ENCODE measurements at places on chromosomes 12 and 14.

DNA sequence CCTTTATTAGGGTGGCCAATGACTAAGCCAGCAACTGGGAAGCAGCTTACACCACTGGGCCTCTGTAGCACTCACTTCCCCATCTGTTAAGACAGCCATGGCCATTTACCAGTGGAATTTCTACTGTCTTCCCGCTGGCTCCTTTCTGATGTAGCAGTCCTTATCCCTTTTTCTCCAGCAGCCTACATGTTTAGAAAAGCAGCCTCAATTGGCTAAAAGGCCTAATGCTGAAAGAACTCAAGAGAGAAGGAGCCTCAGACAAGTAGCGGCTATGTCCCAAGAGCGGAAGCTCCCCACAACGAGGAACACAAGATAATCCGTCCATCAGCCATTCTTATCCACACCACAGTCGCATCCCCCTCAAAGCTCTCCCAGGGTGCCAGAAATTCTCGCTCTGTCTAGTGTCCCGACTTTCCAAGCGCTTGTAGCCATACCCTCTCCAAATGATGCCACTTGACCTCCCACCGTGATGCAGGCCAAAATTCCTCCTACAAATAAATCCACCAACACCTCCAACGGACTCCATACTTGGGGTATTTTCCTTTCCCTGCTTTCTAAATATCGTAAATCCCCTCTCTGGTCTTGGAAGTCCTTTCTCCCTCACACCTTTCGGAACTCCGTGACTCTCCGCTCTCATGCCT is 624 bp downstream of the M6PR start:
- DNase-seq = no peak

DNA sequence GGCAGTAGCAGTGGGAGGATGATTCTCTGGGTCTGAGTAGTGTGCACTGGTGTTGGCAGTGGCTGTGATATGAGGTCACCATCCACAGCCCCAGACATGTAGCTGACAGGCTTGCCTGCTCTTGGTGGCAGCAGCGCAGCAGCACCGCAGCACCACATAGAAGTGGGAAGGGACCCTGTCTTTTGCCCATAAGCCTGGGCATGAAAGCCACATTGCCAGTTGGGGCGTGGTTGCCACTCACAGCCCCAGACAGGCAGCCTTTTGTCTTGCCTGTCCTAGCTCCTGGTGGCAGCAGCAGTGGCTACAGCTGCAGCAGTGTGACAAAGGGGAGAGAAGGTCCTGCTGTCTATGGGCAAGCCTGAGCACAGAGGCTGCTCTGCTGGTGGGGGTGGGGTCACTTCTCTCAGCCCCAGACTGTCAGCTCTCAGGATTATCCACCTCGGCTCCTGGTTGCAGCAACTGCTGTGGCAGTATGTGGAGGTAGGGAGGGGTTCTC is 71.5 kb downstream of the BRMS1L start:
- no peak for DNase-seq

DNA sequence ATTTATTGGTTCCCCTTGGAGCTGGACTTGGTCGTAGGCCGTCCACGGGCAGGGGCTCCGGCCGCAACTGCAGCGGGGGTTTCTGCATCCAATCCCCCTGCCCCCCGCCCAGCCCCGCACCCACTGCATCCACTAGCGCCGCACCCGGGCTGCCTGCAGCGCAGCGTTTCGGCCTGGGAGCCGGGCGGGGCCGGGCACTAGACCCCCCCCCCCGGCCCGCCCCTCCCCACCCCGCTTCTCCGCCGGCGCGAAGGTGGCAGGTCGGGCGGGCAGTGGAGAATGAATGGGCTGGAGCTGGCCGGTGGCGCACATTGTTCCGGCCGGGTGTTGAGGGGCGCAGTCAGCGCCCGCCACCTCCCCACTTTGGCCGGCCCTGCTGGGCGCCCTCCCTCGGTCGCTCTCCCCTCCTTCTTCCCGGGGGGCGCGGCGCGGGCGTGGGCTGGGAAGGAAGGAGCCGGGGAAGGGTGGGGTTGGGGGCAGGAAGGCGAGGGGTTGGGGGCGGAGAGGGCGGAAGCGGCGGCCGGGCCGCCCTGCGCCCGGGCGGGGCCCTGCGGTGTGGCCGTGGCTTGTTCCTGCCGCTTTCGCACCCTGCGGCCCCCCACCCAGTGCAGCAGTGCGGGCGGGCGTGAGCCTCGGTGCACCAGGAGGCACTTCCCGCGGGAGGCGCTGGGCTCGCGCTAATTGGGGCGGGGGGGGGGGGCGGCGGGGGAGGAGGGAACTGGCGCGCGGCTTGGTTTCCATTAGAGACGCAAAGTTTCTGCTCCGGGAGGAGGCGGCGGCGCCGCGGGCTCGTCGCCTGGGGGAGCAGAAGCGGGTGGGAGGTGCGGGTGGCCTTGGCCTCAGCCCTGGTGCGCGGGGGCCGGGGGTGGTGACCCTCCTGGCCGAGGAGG is 841 bp downstream of the CALM1 start:
- DNase-seq = no peak

- no peak for DNase-seq
These were observed 3.3 kb downstream of the PARP11 start for GRCh38 chr12:3869865-3870264.

GRCh38 chr12:110865521-110865920 is 18.7 kb downstream of the CCDC63 start:
- no peak for DNase-seq

DNA sequence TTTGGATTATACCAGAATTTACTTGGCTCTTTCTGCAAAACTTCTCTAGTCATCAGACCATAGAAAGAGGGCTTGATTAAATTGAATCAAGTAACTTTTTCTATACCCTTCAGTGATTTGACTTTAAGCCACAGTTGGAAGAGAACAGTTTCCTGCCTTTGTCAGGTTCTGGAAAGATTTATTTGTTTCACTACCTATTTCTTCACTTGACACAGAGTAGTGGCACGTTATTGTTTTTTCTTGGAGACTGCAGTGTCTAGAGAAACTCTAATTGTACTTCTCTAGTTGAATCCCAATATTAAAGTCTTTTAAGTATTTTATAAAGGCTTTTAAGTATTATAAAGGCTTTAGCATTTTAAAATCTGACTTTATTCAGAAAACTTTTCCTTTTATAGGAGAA is 138.1 kb downstream of the TMEM117 start:
- DNase-seq = no peak

Data from thoracic aorta (tissue), 2 donors.